ENCODE measurements at places on chromosomes 2 and 18. TPM values are rescaled to one million over a fixed set of nuclear protein-coding genes. Genes with fewer than 3 reads are reported as not detected.
A peak's percentile ranks its signal among the peaks of the same experiment; 100 is the strongest.

GRCh38 chr18:28657961-28658360 lies 481.0 kb upstream of the CDH2 start:
- H3K4me1 ChIP-seq: no peaks in the 10 kb centered on the region
- no peak overlapping the region for H3K27ac ChIP-seq
- H3K36me3 ChIP-seq: no peaks in the 10 kb centered on the region
- H3K4me3 ChIP-seq: no peak overlapping the region

- H3K27ac ChIP-seq: no peak overlapping the region
- no peak overlapping the region for H3K4me3 ChIP-seq
- H3K4me1 ChIP-seq: peaks cover 4% of the 10 kb centered on the region
- DNase-seq: no peak
These were observed 32.1 kb downstream of the MBD2 start for GRCh38 chr18:54192415-54192814.

DNA sequence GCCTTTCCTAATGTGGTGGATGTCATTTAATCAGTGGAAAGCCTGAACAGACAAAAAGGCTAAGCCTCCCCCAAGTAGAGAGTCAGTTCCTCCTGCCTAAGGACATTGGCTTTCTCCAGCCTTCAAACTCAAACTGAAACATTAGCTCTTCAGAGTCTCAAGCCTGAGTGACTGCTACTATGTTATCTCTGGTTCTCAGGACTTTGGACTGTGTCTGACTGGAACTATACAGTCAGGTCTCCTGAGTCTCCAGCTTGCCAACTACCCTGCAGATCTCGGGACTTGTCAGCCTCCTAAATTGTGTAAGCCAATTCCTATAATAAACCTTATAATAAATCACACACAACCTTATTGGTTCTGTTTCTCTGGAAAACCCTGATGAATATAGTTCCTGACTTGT lies 12.6 kb downstream of the HYCC2 start:
- no peaks in the 10 kb centered on the region for H3K27me3 ChIP-seq
- H3K4me1 ChIP-seq: peaks cover 39% of the 10 kb centered on the region
- peaks cover 8% of the 10 kb centered on the region for H3K36me3 ChIP-seq
- no peak overlapping the region for H3K4me3 ChIP-seq
- H3K27ac ChIP-seq: no peak overlapping the region

DNA sequence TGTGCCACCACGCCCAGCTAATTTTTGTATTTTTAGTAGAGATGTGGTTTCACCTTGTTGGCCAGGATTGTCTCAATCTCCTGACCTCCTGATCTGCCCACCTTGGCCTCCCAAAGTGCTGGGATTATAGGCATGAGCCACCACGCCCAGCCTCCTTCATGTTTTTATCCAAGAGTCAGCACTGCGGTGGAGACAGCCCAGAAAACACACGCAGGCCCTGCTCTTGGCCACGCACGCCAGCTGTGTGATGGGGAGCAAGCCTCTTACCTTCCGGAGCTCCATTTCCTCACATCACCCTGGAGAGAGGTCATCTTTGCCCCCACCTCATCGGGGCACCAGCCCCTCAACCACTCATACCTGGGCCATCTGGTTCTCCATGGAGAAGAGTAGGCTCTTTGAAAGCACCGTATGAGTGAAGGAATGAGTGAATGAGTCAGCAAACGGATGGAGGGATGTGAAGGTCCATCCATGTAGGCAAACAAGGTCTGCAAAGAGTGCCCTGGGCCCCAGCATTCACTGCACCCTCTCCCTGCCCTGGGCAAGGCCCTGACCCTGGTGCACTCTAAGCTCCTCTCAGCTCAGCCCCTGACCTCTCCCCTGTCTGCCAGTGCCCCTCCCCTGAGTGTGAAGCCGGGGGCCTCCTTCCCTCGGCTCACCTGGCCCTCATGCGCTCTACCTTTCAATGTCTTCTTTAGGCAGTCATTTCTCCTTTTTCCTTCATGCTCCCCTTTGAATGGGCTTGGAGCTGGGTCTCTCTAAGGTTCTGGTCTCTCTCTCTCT lies 7.4 kb downstream of the GYPC start:
- no peaks in the 10 kb centered on the region for H3K27me3 ChIP-seq
- H3K4me1 ChIP-seq: peaks cover 95% of the 10 kb centered on the region
- DNase-seq: no peak

DNA sequence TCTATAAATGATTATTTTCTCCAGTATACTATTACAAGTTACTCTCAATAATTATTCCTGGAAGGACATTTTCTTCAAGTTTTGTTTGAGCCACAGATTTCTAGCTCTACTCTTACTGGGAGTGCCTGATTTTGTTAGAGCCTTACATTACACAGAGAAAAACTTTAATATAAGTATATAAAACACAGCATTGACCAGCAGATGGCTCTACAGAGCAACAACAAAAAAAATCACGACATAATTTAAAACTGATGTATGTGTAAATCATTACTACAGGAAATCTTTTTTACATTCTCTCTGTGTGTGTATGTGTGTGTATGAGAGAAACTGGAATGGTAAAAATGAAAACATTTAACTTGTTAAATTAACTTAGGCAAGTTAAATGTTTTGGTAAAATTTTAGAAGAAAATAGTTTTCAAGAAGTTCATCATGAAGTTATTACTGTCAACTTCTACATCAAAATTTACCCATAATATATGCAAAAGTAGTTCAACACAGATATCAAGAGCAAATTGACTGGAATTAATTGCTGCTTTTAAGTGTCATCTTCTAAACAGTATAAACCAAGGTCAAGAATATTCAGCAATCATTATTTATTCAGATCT lies 103.3 kb downstream of the MDH1 start:
- peak; percentile 23 for DNase-seq
- H3K4me1 ChIP-seq: no peaks in the 10 kb centered on the region
- H3K27me3 ChIP-seq: no peaks in the 10 kb centered on the region
- H3K27ac ChIP-seq: no peak overlapping the region
- H3K4me3 ChIP-seq: no peak overlapping the region
- H3K36me3 ChIP-seq: no peaks in the 10 kb centered on the region

- H3K36me3 ChIP-seq: no peaks in the 10 kb centered on the region
- no peak overlapping the region for H3K27ac ChIP-seq
- no peaks in the 10 kb centered on the region for H3K27me3 ChIP-seq
- no peaks in the 10 kb centered on the region for H3K4me1 ChIP-seq
- no peak overlapping the region for H3K4me3 ChIP-seq
These were observed 24.0 kb upstream of the LOXHD1 start for GRCh38 chr18:46680784-46681695.

GRCh38 chr2:233525791-233526190 lies 40.8 kb downstream of the USP40 start:
- H3K36me3 ChIP-seq: peaks cover 2% of the 10 kb centered on the region
- H3K4me1 ChIP-seq: no peaks in the 10 kb centered on the region
- no peak overlapping the region for H3K4me3 ChIP-seq
- DNase-seq: no peak
- H3K27me3 ChIP-seq: no peaks in the 10 kb centered on the region

DNA sequence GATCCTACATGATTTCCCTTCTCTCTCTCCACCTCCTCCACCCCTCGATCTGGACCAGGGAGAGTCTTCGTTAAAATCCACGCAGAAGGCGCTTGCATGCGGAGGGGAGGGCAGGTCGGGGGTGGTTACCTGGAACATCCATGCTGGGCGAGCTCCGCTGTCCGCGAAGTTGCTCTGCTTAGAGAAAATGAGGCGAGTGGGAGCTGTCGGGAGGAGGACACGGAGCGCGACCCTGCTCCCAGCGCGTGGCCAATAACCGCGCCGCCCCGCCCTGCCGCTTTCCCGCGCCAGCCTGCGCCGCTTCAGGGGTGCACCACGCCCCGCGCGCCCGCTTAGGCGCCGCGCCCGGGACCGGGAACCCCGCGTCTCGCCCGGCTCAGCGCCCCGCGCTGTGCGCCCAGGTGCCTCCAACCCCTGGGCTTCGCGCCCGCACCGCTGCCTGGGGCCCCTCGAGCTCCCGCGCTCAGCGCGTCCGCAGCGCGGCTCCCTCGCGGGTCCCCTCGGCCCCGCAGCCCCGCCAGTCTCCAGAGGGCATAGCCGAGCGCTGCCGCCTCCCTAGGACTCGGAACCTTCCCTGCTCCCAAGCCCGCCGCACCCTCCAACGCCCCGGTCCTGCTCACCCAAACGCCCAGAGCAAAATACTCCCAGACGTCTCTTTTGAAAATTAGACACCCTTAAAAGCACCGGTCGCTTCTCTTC lies 636 bp downstream of the CBLN2 start:
- DNase-seq: no peak
- H3K36me3 ChIP-seq: peaks cover 1% of the 10 kb centered on the region
- peak overlapping the region; percentile 57 for H3K4me3 ChIP-seq
- no peaks in the 10 kb centered on the region for H3K4me1 ChIP-seq
- no peak overlapping the region for H3K27ac ChIP-seq

DNA sequence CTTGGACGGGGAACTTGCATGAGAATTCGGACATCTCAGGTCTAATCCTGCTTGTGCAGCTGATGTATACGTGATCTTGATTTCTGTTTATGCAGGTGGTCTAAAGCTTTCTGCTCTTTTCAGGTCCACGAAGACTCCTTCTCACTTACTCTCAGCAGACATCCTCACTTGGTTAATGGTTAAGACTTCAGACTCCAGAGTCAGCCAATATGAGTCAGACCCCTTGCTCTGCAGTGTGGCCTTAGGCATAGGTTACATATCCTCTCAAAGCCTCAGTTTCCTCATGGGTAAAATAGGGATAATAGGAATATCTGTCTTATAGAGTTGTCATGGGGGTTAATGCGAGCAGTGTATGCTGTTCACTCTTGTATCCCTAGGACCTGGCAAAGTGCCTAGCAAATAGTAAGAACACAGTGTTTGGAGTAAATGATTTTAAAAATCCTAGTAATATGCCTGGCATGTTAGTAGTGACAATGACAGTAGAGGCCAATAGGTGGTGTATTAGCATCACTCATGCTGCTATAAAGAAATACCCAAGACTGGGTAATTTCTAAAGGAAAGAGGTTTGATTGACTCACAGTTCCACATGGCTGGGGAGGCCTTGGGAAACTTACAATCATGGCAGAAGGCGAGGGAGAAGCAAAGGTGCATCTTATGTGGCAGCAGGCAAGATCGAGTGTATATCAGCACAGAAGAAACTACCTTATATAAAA lies 42.3 kb downstream of the XRCC5 start:
- no peak overlapping the region for H3K4me3 ChIP-seq
- H3K4me1 ChIP-seq: peaks cover 44% of the 10 kb centered on the region
- H3K27ac ChIP-seq: peak overlapping the region; percentile 76
- H3K36me3 ChIP-seq: peaks cover 27% of the 10 kb centered on the region
- no peaks in the 10 kb centered on the region for H3K27me3 ChIP-seq

DNA sequence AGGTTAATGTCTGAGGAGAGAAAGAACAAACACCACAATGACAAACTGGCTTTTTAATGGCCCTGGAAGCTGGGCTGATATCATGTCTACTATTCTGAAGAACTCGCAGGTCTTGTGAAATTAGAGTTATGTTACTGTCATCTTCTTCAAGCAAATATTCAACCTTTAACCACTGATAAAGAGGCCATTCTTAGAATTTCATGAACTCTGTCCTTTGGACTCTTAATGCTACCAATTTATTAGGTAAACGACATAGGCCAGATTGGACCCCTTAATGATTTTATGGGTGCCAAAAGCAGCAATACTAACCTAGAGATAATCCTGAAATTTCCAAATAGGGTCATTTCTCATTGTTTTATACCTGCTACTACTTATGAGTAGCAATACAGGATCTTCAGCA lies 109.0 kb upstream of the ACVR1C start:
- peaks cover 22% of the 10 kb centered on the region for H3K4me1 ChIP-seq
- DNase-seq: no peak
- peaks cover 13% of the 10 kb centered on the region for H3K36me3 ChIP-seq
- no peak overlapping the region for H3K4me3 ChIP-seq
- H3K27ac ChIP-seq: no peak overlapping the region

GRCh38 chr2:127067620-127068350 lies 39.2 kb downstream of the BIN1 start:
- no peaks in the 10 kb centered on the region for H3K36me3 ChIP-seq
- no peak overlapping the region for H3K27ac ChIP-seq
- H3K4me1 ChIP-seq: peaks cover 41% of the 10 kb centered on the region
- no peaks in the 10 kb centered on the region for H3K27me3 ChIP-seq

DNA sequence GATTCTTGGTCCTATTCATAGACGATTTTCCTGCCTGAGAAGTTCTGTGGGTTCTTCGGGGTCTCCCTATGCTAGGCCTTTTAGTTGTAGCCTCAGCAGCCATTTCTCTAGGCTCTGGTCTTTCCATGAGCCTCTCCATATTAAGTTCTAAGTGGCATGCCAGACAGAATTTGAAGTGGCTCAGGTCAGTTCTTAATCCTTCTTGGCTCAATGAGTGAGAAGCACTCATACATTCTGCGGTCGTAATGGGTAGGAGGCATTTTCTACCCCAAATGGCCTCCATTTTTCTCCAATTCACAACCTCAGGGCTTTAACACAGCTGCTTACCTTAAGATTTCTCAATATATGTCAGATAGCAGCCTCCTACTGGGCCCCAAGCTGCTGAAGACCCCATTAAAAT lies 405.3 kb upstream of the GALNT5 start:
- no peaks in the 10 kb centered on the region for H3K36me3 ChIP-seq
- H3K27me3 ChIP-seq: no peaks in the 10 kb centered on the region
- H3K27ac ChIP-seq: no peak overlapping the region
- DNase-seq: no peak
- no peak overlapping the region for H3K4me3 ChIP-seq

PAIP2B gene
- 5.3 TPM for total RNA-seq

FBXO48 gene
- 3.7 TPM for total RNA-seq

CHRND gene
- not detected for total RNA-seq

NEURL3 gene
- 4.4 TPM for total RNA-seq

Measured in activated T-cell treated with anti-CD3 and anti-CD28 coated beads, Interleukin-2, amount 50 U/mL, for 72 hours (primary cell).